NCI-H2107 (cell line): ENCODE measurements at places on chromosomes 5 and 9.

DNA sequence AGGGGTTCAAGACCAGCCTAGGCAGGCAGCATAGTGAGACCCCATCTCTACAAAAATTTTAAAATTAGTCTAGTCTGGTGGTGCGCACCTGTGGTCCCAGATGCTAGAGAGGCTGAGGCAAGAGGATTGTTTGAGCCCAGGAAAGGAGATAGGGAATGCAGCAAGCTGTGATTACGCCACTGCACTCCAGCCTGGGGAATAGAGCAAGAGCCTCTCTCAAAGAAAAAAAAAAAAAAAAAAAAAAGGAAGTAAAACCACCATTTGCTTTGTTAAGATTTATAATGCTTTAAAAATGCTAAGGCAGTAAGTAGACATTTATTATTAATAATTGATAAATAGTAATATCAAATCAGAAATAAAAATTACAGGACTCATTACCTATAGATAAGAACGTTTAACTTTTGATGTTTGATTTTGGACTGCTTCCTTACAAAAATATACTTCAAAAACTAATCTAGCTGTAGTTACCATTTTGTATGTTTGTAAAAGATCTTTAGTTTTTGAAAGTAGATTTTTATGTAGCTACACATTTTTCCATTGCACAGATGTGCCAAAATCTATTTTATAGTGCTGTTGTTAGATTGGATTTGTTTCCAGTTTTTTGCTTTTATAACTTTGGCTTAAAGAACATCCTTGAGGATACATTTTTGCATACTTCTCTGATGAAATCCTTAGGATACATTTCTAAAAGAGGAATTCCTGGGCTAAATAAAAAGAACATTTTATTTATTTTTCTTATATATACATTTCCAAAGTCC lies 86.4 kb downstream of the INIP start:
- DNase-seq: no peak

GRCh38 chr5:164230341-164230740 lies 724.9 kb downstream of the MAT2B start:
- DNase-seq: no peak

GRCh38 chr9:76564297-76564696 lies 105.3 kb downstream of the GCNT1 start:
- no peak for DNase-seq

DNA sequence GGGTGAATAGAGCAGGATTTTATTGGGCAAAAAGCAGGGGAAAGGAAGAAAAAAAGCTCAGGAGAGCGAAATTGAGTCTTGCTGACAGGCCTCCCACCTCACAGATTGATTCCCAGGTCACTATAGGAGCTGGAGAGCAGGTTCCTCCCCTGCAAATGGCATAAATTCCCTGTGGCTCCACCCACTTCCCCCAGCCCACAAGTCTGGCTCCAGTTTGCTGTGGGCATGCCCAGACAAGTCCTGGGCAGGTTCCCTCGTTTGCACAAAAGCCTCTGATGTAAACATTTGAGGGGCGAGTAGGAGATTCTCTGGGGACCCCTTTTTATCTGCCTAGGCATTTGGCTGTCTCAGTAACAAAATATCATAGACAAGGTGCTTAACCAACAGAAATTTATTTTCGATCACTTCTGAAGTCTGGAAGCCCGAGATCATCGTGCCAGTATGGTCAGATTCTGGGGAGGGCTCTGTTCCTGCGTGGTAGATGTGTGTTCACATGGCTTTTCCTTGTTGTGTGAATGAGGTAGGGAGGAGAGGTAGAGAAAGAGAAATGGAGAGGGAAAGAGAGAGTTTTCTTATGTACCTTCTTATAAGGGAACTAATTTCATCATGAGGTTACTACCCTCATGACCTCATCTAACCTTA lies 614.5 kb downstream of the MAT2B start:
- no peak for DNase-seq

- DNase-seq: no peak
Measured at GRCh38 chr5:9324348-9325077, 221.4 kb downstream of the SEMA5A start.
